Endodermal cell (in vitro differentiated cells): ENCODE measurements at places on chromosomes 2 and 18.

DNA sequence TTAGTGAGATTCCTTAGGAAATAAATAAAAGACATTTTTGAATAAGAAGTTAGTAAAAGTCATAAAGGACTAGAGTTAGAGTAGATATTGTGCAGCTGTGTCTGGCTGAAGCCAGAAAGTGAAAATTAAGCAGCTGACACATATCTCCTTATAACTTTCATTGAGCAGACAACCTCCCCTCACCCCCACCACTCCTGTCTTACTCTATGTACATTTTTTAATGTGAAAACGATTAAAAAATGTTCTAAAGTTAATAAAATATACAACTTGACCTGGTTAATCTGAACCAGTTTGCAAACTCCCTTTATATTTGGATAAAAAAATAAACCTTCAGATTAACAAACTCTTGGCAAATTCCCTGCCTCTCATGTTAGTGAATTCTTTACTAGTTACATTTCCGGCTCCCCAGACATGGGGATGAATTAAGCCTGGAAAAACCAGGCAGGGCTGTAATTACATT, 462.8 kb downstream of the MEIS1 start:
- no peak for DNase-seq

- DNase-seq, result no peak
Measured at GRCh38 chr2:529424-529823, 147.8 kb downstream of the TMEM18 start.

GRCh38 chr18:67385455-67385854, 131.1 kb downstream of the DSEL start:
- no peak for DNase-seq

DNA sequence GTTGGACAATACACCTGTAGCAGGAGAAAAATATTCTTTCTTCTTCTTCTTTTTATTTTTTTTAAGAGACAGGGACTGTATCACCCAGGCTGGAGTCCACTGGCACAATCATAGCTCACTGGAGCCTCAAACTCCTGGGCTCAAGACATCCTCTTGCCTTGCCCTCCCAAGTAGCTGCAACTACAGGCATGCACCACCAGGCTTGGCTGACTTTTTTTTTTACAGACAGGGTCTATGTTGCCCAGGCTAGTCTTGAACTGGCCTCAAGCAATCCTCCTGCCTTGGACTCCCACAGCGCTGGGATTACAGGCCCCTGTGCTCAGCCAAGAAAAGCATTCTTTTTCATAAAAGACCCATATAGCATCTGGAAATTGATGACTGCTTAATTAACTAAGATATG, 17.1 kb upstream of the ARHGAP28 start:
- DNase-seq, result peak; percentile 51

DNA sequence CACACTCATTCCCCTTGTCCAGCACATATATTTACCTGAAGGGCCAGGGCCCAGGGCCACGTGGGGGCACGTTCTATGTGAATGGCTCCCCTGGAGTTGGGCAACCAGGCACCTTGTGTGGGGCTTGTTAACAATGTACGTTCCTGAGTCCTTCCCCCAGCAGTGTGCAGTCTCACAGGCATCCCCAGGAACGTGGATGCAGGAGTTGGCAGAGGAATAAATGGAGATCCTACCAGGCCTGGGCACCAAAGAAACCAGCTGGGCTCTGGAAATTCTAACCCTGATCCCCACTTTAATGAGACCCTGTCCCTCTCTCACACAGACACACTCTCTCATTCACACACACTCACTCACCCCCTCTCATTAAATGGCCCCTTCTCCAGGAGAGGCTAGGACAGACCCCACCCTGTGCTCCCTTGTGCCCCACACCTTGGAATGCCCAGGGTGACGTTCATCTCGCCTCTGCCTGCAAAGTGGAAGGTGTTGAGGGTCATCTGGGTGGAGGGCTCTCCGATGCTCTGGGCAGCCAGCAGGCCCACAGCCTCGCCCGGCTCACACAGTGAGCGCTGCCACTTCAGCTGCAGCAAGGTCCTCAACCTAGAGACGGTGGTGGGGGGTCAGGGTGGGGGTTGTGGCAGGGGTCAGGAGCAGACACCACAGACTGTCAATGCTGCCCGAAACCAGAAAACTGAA, 65.6 kb downstream of the POLR1A start:
- DNase-seq, result no peak

DNA sequence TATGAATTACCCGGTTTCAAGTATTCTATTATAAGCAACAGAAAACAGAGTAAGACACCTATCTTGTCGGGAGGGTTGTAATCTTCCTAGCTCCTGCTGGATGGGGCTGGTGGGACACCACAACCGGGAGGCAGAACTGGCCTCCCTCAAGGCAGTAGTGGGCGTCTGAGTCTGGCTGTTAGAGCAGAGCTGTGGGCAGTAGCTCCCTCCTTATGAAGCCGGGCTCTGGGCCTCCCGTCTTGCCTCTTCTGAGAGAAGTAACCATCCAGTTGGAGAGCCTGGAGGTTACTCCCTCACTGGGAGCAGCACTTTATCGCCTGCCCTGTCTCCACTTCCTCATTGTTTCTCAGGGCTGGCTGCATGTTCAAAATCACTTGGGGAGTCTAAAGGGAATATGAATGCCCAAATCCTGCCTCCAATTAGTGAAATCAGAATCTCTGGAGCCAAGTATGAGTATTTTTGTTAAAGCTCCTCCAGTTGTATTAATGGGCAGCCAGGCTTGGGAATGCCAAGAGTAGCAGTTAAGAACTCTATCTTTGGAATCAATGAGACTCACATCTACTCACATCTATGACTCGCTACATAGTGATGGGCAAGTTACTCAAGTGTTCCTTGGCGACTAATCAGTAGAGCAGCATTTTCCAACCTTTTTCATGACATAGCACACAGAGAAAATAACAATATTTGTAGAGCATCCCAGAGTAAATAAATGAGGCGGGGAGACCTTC, 27.3 kb upstream of the NRP2 start:
- DNase-seq, result no peak

DNA sequence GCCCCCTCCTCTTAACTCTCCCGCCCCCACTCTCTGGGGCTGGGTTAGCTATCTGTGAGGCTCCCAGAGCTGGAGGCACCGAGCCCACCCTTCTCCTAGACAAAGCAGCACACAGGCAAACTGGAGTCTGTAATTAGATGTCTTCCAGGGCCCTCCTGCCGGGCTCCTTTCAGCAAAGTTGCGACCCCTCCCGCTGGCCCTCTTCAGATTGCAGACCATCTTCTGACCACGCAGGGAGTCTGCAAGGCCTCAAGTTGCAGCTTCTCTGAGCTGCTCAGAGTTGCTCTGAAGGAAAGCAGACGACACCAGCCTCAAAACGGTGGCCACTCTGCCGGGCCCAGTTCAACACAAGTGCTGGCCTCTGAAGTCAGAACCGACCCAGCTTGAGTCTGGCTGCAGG, 228.4 kb upstream of the COPS8 start:
- peak; percentile 80 for DNase-seq

GRCh38 chr18:5632041-5632440, 88.2 kb upstream of the EPB41L3 start:
- DNase-seq, result no peak

GRCh38 chr2:30298302-30298701, 67.0 kb downstream of the LBH start:
- no peak for DNase-seq

- DNase-seq, result no peak
Measured at GRCh38 chr2:180655393-180655792, 325.0 kb upstream of the UBE2E3 start.

GRCh38 chr18:45335282-45336043, 279.8 kb upstream of the SLC14A2 start:
- peak; percentile 93 for DNase-seq

DNA sequence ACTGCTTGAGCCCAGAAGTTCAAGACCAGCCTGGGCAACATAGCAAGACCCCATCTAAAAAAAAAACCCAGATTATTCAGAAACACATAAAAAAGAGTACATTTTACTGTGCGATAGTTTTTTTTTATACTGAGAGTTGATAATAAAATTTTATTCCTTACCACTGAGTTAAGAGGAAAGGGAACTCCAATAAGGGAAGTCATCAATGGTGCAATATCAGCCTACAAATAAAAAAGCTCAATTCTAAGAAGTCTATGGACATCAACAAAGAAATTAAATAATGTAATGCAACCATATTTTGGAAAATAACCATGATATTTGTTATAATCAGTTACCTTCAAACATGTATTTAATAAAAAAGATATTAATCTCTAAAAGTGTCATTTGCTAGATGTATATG, 46.6 kb downstream of the PIGN start:
- DNase-seq, result no peak

DNA sequence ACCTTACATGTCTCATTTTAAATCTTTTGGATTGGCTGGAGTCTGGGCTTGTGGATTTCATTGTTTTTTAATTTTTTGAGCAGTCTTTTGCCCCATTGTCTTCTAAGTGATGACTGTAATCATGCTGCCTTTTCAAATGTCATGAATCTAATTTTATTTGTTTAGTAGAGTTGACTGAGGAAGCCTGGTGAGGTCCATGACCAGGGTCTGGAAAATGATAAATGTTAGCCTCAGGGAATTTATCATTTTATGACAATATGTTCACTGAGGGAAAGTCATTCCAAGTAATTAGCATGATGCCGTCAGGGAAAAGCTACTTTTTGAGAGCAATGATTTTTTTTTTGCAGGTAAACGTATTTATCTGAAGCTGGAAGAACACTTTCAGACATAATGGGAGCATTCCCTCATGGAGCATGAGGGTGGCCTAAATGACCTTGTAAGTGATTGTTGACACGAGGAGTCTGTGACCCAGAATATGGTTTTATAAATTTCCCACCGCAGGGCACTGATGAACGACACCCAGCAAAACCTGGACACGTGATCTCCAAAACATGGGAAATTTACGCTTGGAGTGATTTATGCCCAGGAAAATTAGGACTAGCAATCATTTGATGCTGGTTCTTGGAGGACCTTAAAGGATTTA, 155.3 kb upstream of the NABP1 start:
- no peak for DNase-seq

DNA sequence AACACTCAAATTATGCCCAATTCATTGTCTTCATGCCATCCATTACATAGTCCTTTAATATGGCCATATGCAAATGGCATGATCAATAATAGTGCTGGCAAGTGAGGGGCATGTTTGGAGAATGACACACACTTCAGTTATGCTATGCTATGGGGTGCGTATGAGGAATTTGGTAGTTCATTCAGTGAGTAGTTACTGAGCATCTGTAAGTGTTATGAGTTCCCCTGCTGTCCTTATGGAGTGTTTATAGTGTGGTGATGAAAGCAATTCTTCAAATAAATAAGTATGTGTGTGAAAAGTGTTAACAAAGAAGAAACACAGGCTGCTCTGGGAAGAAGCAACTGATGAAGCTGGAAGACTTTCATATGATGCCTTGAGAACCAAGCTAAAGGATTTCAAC, 383.7 kb upstream of the SLC14A2 start:
- no peak for DNase-seq

DNA sequence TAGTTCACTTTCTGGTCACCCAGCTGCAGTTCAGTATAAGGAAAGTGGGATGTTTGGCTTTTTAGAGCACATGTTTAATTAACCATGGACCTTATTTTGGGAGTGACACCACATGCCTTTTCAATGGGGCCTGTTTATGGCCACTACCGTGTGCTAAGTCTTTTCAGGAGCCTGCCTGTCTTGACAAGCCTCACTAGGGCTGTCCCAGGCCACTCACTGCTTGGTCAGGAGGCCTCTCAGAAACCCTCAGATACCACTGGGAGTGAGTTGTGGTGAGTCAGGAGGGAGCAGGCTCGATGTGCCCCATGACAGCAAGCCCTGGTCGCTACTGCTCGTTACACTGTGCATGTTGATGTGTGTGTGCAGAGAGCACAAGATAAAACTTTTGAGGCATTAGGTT, 123.0 kb downstream of the MAP4K4 start:
- DNase-seq, result no peak
